ENCODE measurements at places on chromosomes 13 and 19.

GRCh38 chr19:35462476-35462953, 14.5 kb downstream of the FFAR2 start:
- DNase-seq: peak; percentile 85

GRCh38 chr13:31221057-31221456, 21.3 kb downstream of the B3GLCT start:
- DNase-seq: no peak

- no peak for DNase-seq
Observed at GRCh38 chr19:46601318-46602224, at the start of gene CALM3. Gene CALM3 (plus strand): TSS chr19:46601330. CDS start chr19:46601435, 105 bp downstream.

DNA sequence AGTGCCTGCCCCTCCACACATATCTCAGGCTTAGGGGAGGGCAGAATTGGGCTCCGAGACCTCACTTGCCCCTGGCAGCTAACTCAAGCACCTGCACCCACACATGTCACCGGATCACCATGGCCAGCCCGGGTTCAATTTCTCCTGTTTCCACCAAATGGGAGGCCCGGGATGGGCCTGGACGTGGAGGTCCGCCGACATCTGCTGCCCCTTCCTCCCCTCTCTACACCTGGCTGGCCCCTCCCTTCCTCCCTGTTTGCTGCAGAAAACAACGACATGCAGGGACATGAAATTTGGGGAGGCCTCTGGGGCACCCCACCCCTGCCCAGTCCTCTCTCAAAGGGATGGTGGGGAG, 1.3 kb downstream of the PRKD2 start:
- peak; percentile 30 for DNase-seq

- DNase-seq: no peak
Observed at GRCh38 chr19:10612499-10613119, 12.7 kb upstream of the SLC44A2 start.

GRCh38 chr19:46288896-46289588, 7.8 kb upstream of the HIF3A start:
- no peak for DNase-seq

DNA sequence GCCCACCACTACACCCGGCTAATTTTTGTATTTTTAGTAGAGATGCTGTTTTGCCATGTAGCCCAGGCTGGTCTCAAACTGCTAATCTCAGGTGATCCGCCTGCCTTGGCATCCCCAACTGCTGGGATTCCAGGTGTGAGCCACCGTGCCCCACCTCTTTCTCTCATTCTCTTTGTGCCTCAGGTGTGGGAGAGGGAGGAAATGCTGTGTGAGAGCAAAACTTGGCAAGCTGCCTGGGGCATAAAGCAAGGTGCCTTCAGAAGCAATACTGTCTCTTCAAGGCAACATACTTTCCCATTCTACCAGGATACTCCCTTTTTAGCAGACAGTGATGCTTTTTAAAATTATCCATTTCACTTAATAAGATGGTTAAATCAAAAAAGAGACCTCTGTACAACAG, 53.2 kb upstream of the RFC3 start:
- DNase-seq: peak; percentile 86

DNA sequence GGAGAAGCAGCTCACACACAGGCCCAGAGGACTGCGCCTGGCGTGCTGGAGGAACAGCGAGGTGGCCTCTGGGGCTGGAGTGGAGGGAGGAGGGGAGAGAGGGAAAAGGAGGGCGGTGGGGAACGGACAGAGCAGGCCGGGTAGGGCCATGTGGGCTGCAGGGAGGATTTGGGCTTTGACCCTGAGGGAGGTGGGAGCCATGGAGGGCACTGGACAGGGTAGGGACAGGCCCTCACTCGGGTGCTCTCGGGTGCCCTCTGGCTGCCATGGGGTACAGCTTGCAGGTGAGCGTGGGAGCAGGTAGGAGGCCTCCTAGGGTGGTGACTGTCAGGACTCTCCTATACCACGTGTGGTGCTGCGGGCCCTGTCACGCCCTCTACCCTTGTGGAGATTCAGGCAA, 22.8 kb downstream of the PLIN4 start:
- DNase-seq: no peak

- no peak for DNase-seq
Observed at GRCh38 chr13:94556621-94557020, 39.3 kb downstream of the TGDS start.

- no peak for DNase-seq
Observed at GRCh38 chr13:81480634-81481033, 1139.7 kb upstream of the SPRY2 start.

- peak; percentile 41 for DNase-seq
Observed at GRCh38 chr19:55255618-55256423, 3.0 kb downstream of the PPP6R1 start.

DNA sequence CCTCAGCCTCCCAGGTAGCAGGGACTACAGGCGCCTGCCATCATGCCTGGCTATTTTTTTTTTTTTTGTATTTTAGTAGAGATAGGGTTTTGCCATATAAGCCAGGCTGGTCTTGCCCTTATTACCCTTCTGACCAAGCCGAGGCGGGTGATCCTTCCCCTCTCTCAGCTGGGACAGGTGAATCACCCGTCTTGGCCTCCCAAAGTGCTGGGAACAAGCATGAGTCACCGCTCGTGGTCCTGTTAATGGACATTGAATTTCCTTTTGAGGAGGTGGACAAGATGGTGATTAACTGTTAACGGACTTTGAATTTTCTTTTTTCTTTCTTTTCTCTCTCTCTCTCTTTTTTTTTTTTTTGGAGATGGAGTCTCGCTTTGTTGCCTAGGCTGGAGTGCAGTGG, 10.6 kb downstream of the CD70 start:
- no peak for DNase-seq

GRCh38 chr19:3175781-3176714, 2.5 kb upstream of the S1PR4 start:
- peak; percentile 93 for DNase-seq

GRCh38 chr13:21016487-21016886, 44.9 kb downstream of the LATS2 start:
- DNase-seq: no peak

GRCh38 chr19:48822514-48822913, 11.7 kb upstream of the BCAT2 start:
- no peak for DNase-seq

DNA sequence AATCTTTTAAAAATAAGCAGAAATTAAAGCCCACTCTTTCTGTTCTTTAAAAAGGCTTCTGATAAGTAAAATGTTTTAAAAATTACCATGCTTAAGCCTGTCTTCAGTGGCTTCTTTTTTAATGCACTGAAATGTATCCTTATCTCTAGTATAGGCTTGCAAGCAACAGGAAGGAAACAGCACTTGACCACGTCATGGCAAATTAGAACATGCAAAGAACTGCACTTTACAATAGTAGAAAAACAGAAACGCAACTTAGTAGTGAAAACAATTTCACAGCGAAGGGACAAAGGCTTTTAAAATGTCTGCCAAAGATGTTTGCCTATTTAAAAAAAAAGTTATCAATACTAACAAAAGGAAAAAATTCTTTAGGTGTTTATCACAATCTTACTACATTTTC, 36.3 kb downstream of the ELF1 start:
- peak; percentile 72 for DNase-seq

DNA sequence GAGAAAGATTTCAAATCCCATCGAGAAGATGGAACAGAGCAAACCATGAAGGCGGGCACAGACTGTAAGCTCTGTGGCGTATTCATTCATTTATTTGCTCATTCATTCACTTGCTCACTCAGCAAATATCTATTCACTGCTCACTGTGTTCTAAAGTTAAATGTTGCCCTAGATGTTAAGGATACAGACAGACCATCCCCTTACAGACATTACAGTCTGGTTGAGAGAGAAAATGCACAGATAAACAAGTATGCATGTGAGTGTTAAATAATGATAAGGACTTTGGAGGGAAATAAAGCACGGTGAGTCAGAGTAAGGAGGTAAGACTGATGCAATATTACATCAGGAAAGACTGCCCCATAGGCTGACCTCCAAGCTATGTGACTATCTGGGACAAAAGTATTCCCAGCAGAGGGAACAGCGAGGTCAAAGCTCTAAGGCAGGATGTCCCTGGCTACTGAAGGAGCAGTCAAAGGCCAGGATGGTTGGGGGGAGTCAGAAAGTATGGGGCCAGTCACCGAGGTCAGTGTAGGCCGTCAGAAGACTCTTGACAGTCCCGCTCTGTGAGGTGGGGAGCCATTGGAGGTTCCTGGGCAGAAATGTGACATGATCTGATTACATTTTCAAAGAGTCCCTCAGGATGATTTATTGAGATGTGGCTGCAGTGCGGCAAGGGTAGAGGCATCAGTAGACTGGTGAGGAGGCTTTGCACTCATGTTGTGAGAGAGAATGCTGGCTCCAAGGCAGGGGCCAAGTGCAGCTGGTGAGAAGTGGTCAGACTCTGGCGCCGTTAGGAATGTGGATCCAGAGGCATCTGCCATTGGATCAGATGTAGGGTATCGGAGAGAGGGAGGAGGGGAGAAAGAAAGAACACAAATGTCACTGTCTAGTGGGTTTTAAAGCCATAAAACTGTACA, 37.9 kb downstream of the MBNL2 start:
- DNase-seq: no peak

- no peak for DNase-seq
Observed at GRCh38 chr19:6797646-6798045, 25.1 kb downstream of the VAV1 start.

GRCh38 chr13:95391785-95392184, 90.5 kb upstream of the ABCC4 start:
- DNase-seq: no peak
